AG04450 (cell line): ENCODE measurements at places on chromosomes 4 and X. TPM values are rescaled to one million over a fixed set of nuclear protein-coding genes. Genes with fewer than 3 reads are reported as not detected.

OTUD5 gene
- 51.3 and 52.0 TPM in 2 replicates for polyA plus RNA-seq

XPNPEP2 gene
- polyA plus RNA-seq = 0.38 and 0.45 TPM in 2 replicates

UBE2A gene
- 54.2 and 66.5 TPM in 2 replicates for polyA plus RNA-seq

SEPTIN11 gene
- polyA plus RNA-seq = 598 and 728 TPM in 2 replicates

C4orf50 gene
- not detected in 2 replicates for polyA plus RNA-seq

UGT2B10 gene
- polyA plus RNA-seq = not detected in 2 replicates

SCML2 gene
- 1.1 and 1.7 TPM in 2 replicates for polyA plus RNA-seq

DCAF12L2 gene
- polyA plus RNA-seq = not detected in 2 replicates

CLCN4 gene
- 1.5 and 1.6 TPM in 2 replicates for polyA plus RNA-seq

NUP62CL gene
- polyA plus RNA-seq = 0.05 TPM in 1 of 2 replicates, not detected in the other

CSAG2 gene
- polyA plus RNA-seq = not detected in 2 replicates
